Right renal pelvis (tissue), 4 donors: ENCODE measurements at places on chromosomes 6 and 20.

DNA sequence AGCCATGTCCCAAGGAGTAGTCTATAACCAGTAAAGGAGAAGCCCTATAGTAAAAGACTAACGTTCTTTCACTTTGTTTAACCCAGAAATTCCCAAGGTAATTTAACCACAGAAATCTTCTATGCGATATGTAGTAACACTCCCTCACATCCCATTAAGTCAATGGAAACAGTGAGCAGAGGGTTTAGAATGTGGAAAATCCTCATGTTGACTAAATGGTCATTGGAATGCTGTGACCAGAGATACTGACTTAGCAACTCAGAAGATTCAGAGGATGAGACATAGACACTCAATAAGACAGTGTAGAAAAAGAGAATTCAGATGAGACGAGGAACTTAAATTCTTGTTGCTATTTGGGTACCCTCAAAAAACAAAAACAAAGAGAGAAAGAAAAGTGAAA lies 562.2 kb upstream of the NOX3 start:
- no peak for DNase-seq

GRCh38 chr6:90148867-90149266 lies 147.8 kb downstream of the BACH2 start:
- DNase-seq, result no peak

- no peak for DNase-seq
Measured at GRCh38 chr20:33664085-33664761, 2.1 kb downstream of the C20orf144 start.

DNA sequence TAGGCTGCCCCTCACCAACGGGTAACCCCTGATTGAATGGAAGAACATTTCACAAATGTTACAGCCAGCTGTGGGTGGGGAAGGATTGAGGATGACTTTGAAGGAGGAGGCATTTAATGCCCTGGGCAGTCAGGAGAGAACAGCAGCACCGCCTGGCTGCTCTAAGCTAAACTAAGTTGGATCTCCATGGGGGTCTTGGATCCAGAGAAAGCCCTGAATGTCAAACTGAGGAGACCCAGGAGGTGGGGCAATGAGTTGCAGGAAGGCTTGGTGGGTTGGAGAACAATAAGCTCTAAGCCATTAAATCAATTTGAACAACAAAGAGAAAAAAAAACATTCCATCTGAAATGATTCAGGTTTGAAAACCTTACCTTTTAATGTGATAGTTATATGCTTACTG lies 35.4 kb downstream of the TMX4 start:
- DNase-seq, result no peak

GRCh38 chr20:32484958-32485769 lies 100.0 kb downstream of the NOL4L start:
- no peak for DNase-seq

- no peak for DNase-seq
Measured at GRCh38 chr20:54152227-54153040, 21.4 kb downstream of the CYP24A1 start.

GRCh38 chr6:53744321-53744720 lies 50.5 kb upstream of the LRRC1 start:
- DNase-seq, result no peak

GRCh38 chr6:27777126-27777525 lies 135.1 kb downstream of the OR2B2 start:
- DNase-seq, result no peak

DNA sequence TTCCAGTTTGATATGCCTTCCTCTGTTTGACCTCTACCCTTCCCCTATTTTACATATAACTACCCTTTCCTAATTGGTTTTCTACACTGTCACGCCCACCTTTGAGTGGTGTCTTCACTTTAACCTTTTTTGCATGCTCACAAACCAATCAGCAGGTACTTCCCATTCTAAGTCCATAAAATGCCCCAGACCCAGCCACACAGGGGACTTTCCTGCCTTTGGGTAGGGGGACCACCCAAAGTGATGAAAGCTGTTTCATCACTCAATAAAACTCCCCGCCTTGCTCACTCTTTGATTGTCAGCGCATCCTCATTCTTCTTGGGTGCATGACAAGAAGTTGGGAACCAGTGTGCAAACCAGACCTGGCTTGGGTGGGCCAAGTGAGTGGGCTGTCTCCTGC lies 20.5 kb upstream of the SNRPC start:
- DNase-seq, result no peak

- DNase-seq, result peak; percentile 10
Measured at GRCh38 chr6:159399751-159400221, 230.6 kb downstream of the FNDC1 start.

DNA sequence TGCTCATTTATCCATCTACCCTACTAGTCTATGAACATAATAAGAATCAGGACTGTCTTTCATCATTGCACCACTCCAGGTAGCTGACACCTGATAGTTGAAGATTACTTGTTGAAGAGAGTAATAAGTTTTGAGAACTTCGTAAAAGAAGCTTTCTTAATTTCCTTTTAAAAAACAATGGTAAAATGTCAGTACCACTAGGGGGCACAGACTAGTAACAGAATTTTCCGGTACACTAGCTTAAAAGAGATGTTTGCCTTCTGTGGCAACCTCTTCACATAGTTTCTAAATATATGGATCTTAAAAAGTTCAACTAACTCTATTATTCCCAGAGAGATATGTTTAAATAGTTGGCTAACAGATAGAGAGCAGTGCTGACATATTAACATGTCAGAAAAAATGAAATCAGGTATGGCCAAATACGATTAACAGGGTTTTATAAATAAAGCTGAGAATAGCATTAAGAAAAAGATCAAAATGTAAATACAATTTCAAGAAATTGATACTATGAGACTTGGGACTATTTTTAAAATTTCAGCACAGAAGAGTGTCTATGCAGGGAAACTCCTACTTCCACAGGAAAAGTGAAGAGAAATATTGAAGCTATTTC lies 5.4 kb upstream of the KCNQ5 start:
- no peak for DNase-seq

DNA sequence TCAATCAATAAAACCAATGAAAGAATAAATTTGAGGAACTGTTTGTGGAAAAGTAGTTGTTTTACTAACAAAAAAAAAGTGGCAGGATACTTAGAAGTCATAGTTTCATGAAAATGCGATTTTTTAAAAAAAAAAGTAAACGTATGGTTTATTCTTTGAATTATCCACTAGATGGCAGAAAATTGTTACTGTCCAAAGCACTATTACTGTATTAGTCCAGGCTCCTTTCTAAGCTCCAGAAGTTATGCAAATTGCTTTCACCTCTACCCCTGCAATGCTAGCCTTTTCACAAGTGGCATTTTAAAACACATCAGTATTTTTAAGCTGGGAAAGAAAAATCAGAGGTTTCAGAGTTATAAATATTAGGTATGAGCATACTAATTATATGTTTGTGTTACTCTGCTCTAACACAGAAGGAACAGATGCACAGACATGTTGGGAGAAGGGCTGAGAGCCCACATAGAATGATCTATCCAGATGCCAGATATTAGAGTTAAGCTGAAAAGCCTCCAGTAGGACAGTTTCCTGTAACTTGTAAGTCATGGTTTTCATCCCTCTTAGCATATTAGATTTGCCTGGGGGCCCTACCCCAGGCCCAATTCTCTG lies 63.9 kb downstream of the FHL5 start:
- DNase-seq, result no peak

GRCh38 chr6:156719720-156720563 lies 57.2 kb upstream of the ARID1B start:
- DNase-seq, result no peak

DNA sequence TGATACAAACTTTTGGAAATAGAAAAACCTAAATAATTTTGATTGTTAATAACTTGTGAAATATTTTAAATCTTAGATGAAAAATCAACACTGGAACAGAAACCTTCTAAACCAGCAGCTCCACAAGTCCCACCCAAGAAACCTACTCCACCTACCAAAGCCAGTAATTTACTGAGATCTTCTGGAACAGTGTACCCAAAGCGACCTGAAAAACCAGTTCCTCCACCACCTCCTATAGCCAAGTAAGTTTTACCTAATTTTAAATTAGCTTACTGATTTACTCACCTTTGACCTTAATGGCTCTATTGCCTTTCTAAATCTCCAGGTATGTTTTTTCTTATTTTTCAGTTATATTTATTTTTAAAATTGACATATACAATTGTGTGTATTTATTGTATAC lies 102.6 kb upstream of the ADGRF4 start:
- peak; percentile 15 for DNase-seq

GRCh38 chr6:68729377-68729903 lies 94.4 kb downstream of the ADGRB3 start:
- DNase-seq, result no peak

GRCh38 chr20:1888796-1889463 lies 6.3 kb upstream of the SIRPA start:
- DNase-seq, result no peak
